ENCODE measurements at places on chromosomes 1 and 21.

DNA sequence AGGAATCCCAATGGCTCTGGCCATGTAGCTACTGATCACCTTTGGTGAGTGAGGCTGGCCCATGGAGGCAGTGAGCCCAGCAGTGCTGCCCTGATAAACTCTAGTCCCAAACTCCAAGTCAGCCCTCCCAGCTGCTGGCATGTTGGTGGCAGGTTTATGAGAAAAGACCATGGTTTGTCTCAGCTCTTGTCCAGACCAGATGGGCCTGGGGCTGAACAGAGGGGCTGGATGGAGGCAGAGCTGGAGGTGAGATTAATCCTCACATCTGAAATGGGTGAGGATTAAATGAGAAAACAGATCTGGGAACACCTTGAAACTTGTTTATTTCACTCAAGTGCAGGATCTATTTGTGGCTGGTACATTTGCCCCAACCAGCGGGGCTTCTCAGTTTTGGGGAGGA, 3.2 kb downstream of the TMEM269 start:
- DNase-seq = no peak

- DNase-seq = no peak
Observed at GRCh38 chr21:44013380-44014088, 1.4 kb downstream of the TRAPPC10 start.

GRCh38 chr1:56799605-56800400, 19.4 kb downstream of the FYB2 start:
- no peak for DNase-seq

- no peak for DNase-seq
Observed at GRCh38 chr1:204991342-204991844, 51.6 kb upstream of the CNTN2 start.

DNA sequence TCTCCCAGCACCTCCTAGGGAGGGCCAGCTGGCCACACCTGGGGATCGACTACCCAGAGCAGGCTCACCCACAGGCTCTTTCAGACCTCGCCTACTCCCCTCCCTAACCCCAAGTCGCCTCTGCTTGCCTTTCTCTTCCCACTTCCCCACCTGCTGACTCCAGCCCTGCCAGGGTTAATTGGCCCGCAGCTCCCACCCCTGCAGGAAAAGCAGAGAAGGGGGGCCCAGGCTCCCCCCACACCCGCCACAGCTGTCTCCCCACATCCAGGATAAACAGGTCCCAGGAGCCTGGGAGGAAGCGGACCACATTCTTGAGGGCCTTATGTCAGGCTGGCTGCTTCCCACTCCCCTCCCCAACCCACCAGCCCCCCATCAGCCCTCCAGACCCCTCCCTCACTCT, 45.0 kb downstream of the TAS1R2 start:
- no peak for DNase-seq

DNA sequence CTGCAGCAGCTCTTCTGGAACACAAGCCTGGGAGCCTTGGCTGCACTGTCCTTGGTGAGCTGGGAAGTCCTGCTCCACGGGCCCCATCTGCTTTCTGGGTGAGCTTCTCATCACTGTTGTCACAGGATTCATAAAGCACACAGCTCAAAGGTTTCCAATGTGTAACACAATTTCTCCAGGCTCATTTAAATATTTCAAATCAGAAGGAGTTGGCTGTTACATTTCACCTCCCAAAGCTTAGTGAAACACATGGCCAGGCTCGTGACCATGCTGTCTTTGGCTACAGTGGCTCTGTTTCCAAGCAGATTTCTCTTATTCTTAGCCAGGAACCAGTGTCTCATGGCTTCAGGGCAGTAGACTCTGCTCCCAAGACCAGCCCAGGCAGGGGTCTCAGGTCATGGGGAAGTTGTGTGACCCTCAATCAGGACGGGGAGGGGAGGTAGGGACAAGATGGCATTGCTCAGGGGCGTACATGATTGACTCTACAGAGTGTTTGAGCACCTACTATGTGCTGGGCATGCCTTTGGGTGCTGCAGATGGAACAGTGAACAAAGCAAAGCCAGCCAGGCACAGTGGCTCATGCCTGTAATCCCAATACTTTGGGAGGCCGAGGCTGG, 353.0 kb downstream of the NPHP4 start:
- no peak for DNase-seq

GRCh38 chr1:46412893-46413595, 18.9 kb downstream of the FAAH start:
- DNase-seq = no peak

DNA sequence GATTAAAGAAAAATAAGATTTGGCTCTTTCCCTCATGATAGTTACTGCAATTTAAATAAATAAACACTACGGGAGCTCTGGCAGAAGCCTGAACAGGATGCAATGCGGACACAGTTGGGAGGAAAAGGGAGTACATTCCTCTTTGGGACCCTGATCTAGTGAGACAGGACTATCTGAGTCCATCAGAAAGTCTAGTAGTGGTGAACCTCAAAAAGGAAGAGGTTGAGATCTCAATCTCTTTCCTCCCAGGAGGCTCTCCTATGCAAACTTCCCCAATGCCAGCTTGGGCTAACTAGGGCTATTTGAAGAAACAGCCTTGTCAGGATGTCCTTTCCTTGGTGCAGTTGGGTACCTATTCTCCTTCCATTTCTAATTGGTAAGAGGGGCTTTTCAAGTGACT, 4.9 kb upstream of the ABCD3 start:
- no peak for DNase-seq

- DNase-seq = no peak
Observed at GRCh38 chr1:10873189-10873588, 76.7 kb upstream of the CASZ1 start.

GRCh38 chr1:171467626-171468025, 17.7 kb upstream of the PRRC2C start:
- DNase-seq = no peak

DNA sequence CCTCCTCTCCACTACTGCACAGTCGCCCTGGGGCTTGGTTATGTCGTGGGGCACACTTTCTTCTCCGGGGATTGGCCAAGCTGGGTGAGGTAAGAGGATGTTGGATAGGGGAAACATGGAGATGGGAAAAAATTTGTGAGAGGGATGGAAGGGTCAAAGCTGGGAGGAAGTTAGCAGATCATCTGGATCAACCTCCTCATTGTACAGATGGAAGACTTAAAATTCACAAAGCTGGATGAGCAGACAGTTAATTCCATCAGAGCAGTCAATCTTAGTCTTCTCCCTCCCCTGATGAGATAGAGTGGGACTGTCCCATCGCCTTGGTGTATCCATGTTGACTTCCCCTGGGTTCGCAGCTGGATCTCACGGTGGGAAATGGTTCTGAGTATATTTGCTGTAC, 69.6 kb upstream of the CNTN2 start:
- no peak for DNase-seq

GRCh38 chr1:116368241-116368640, 4.8 kb upstream of the ATP1A1 start:
- no peak for DNase-seq

- no peak for DNase-seq
Observed at GRCh38 chr1:115665319-115666096, 23.7 kb downstream of the VANGL1 start.

GRCh38 chr21:35057428-35057827, 8.3 kb upstream of the RUNX1 start:
- no peak for DNase-seq

GRCh38 chr1:246591047-246591446, 24.8 kb downstream of the CNST start:
- no peak for DNase-seq

DNA sequence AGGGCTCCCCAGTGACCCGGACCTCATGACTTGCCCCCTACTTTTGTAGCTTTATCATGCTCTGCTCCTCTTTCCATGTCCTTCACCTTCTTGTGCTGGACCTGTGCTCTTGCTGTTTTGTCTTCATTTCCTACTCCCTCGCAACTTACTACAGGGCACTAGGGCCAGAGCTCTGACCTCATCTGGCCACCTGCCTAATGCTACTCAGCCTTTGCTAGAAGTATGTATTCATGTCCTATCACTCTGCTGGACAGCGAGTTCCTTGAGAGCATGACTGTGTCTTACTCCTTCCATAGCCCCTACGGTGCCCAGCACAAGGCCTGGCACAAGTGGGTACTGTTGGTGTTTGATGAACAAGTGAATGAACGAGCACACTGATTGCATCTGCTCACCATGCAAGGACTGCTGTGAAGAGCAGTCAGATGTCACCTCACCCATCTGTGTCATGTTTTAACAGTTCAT, 1.9 kb downstream of the MTFR1L start:
- DNase-seq = no peak

DNA sequence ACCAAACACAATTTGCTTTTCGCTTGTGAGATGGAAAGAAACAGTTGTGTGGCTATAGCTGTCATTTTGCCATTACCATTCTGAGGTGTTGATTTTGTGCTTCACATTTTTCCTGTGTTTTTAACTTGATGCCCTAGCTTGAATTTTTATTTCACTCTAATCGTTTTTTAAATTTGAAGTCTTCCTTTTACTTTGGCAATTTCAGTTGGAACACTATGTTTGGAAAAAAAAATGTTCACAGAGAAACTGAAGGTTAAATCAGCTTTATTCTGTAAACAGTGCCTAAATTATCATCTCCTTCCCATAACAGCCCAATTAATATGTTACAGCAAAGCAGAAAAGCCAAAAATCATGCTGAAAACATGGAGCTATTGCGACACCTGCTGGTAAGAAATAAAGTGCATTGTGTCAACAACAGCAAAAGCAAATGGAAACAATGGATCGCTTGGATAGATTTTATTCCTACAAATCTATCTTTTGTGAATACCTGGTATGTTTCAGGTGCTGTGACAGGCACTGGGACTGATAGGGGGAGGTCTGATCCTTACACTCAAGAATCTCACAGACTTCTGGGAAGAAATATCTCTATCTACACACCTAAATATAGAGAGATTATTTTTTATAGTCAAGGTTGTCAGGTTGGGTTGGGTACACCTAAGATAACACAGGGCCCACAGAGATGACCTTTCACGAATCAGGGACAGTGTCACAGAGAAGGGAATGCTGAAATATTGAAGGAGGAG, 16.2 kb upstream of the ERICH3 start:
- no peak for DNase-seq

DNA sequence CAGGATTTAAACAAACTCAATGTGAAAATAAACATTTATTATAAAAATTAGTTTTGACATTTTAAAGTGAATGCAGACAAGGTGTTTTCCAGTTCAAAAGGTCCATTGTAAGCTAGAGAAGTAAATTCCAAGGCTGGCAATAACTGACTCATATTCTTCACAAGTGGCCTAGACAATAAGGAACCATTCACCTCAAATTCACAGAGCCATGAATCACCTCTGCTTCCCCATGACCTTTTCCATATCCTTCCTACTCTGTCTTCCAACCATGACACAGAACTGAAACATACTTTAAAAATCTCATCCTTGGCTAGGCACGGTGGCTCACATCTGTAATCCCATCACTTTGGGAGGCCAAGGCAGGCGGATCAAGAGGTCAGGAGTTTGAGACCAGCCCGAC, 24.8 kb downstream of the F11R start:
- DNase-seq = no peak

DNA sequence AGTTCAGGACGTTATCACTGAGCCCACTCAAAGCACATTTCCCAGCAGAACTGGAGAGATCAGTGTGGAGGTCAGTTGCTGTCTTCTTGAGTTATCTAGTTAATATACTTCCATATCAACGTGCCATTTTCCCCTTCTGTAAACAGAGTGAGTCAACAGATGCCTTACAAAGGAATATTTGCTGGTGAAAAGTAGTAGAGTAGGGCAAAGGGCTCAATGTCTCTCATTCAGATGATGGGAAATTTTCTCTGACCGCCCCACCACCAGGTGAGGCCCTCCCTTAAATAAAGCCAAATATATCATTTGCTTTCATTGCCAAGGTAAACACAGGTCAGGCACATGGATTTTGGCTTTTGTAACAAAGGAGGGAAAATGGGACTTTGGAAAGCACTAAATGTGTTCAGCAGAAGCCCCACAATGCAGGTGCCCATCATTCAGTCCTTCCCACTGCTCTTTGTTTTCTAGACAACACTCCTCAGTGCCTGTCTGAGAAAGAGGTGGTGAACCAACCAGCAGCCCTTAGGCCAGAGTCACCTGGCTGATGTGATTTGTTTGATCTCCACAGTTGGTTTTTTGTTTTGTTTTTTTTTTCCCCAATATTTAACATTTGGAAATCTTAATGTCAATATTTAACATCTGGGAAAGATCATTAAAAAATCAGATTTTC, 40.5 kb upstream of the SAMD13 start:
- DNase-seq = no peak

- no peak for DNase-seq
Observed at GRCh38 chr1:213996320-213997037, 8.7 kb downstream of the PROX1 start.

DNA sequence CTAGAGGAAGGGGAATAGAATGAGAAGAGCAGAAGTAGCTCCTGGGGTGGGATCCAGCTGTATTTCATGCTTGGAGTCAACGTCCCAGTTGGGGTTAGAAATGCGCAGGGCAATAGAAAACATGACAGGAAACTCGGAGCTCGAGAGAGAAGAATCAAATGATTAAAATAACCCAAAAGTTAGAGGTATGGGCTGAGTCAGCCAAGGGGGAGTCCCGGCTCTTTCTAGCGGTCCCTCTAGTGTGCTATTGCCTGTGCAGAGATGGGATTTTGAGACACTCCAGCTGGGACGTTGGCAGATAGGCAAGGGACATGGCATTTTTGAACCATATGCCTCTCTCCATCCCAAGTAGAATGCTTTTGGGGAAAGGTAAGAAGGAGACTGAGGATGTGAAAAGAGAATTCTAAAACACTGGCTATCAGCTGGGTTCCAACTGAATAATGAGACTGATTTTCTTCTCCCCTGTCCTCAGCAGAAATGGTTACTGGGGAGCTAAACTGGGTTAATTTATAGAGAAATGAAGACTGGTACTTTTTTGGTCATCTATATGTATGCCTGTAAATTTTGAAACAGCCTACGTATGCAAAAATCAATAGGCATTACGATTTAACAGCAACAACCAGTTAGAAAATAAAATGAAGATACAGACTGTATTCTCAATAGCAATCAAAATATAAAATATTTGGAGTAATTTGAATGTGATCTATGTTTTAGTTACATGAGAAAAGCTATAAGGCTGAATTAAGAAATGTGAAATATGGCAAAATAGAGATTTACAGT, 7.0 kb upstream of the VPS26C start:
- no peak for DNase-seq

Data from RWPE2 (cell line).